HuH-7 (cell line): ENCODE measurements at places on chromosomes 2 and 18.

- no peak for DNase-seq
Measured at GRCh38 chr2:143933946-143934569, 585.9 kb downstream of the ZEB2 start.

- no peak for DNase-seq
Measured at GRCh38 chr2:104840156-104840555, 13.8 kb upstream of the POU3F3 start.

DNA sequence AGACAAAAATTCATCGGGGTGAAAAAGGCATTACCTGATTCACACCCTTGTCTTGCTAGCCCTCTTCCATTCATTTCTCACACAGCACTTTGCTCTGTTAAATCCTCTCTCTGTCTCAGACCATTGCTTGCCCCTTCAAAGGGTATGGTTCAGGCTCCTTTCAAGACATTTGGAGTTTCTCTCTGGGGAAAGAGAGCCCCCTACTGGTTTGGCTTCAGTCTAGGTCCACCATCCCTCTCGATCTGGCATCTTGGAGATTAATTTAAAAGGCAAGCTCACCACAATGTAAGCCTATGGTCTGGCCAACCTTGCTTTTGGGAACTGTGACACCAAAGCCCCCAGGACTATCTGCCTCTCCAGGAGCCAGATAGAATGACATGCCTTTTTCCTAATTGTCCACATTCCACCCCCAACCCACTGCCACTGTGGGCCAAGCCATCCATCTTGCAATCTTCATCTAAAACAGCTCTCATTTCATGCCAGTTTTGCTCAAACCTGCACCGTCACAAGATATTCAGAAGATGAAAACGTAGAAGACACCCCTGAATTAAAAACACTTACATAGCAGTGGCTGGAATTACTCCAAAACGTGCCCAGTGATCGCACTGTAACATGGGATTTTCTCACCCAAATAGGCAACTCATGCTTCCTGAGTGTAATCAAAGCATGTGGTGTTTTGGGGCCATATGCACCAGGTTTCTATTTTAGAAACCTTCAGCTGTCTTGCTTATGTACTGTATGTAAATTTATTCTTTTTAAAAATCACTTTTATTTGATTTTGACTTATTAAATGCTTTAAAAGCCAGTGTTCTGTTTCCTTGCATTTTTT lies 93.9 kb downstream of the FARSB start:
- peak; percentile 17 for DNase-seq

DNA sequence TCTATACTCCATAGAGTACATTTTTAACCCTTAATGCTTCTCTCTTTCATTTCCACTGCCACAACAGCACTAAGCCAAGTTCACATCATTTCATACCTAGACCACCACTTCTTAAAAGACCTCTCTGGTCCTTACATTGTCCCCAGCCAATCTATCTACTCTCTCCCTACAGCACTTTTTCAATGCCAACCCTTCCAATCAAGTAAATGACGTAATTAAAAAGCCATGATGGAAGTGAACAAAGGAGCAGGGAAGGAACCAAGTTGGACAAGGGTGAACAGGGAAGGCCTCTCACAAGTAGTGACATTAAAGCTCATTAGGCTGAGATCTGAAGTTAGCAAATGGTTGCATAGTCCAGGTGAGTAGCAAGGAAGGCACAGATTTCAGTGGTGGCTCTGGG lies 195.1 kb upstream of the CCDC150 start:
- DNase-seq = no peak

- DNase-seq = no peak
Measured at GRCh38 chr2:29314816-29315571, 199.8 kb downstream of the CLIP4 start.

- no peak for DNase-seq
Measured at GRCh38 chr2:222532315-222532714, 108.0 kb downstream of the SGPP2 start.

GRCh38 chr18:21110713-21111345 lies 784 bp downstream of the ROCK1 start:
- DNase-seq = peak; percentile 44

- no peak for DNase-seq
Measured at GRCh38 chr2:180325416-180326120, 318.5 kb upstream of the CWC22 start.

- no peak for DNase-seq
Measured at GRCh38 chr2:166170356-166170755, 42.5 kb upstream of the SCN1A start.

DNA sequence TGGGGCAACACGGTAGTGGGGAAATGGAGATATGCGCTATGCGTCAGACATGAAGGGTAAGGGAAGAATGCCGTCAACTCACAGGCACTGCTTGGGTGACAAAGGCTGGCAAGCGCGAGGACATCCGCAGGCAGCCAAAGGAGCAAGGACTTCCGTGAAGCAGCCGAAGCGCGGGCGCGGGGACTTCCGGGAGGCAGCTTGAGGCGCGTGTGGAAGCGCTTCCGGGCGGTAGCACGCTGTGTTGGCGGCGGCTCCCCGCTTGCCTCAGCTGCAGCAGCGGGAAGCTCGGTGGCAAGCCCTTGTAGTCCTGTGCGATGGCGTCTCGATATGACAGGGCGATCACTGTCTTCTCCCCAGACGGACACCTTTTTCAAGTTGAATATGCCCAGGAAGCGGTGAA lies at the start of gene PSMA8:
Gene PSMA8 (plus strand): TSS at position 218 of the 400 bp plus-strand sequence. CDS start 97 bp downstream, at position 315.
- no peak for DNase-seq

GRCh38 chr2:44949329-44950151 lies 8.0 kb downstream of the SIX3 start:
- DNase-seq = no peak

- no peak for DNase-seq
Measured at GRCh38 chr2:69138793-69139459, 125.9 kb downstream of the ANTXR1 start.

GRCh38 chr2:127961729-127962128 lies 66.1 kb downstream of the SAP130 start:
- DNase-seq = no peak

DNA sequence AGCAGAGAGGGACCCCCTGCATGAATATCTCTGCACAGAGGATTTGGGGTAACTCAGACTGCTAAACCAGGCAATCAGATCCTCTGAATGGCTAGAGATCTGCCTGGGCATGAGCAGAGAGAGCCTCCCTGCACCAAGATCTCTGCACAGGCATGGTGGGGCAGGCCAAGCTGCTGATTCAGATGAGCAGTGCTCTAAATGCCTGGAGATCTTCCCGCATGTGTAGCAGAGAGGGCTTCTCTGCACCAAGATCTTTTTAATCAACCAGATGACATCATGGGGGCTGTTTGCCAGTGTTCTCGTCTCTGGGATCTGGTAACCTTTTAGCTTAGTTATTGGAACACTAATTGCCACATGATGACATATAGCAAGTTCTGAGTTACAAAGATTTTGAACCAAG lies 301.3 kb upstream of the GALNT5 start:
- DNase-seq = no peak
